ENCODE measurements at places on chromosomes 2 and 18.
A peak's percentile ranks its signal among the peaks of the same experiment; 100 is the strongest.

GRCh38 chr2:138275881-138276280 lies 225.7 kb upstream of the SPOPL start:
- peak; percentile 6 for DNase-seq

- no peak for DNase-seq
Measured at GRCh38 chr18:55227771-55228170, 268.5 kb upstream of the CCDC68 start.

DNA sequence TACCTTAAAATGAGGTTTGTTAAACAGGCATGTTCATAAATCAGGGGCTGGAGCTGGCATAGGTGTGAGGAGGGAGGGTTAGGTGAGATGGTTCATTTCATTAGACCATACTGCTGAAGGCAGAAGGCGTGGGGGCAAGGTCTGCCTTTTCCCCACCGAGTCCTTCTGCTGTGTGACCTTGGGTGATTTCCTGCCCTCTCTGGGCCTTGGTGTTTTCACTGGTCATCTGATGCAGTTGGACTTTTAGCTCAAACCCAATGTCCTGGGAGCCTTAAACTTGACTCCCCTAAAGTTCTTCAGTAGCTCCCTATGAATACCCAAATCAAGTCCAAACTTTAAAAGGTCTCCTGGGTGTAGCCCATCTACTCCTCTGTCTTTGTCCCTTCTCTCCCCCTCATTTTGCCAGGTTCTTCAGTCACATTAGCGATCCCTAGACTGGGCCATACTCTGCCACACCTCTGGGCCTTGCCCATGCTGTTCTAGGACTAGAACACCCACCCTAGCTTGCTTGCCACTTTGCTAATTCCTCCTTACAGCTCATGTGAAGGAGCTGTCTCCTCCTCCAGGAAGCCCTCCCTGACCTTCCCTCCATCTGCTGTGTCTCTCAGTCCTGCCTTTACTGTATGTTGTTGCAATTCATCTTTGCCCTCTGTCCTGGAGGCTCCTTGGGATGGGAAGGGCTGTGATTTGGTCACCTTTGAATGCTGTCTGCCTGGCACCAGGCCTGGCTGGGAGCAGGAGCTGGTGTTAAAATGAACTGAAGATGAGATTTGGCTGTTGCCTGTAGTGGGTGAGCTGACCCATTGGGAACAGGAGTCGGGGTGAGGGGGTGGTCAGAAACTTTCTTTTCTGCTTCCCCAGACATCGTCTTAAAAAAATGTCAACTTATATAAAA lies 85.4 kb upstream of the HS6ST1 start:
- DNase-seq, result no peak

DNA sequence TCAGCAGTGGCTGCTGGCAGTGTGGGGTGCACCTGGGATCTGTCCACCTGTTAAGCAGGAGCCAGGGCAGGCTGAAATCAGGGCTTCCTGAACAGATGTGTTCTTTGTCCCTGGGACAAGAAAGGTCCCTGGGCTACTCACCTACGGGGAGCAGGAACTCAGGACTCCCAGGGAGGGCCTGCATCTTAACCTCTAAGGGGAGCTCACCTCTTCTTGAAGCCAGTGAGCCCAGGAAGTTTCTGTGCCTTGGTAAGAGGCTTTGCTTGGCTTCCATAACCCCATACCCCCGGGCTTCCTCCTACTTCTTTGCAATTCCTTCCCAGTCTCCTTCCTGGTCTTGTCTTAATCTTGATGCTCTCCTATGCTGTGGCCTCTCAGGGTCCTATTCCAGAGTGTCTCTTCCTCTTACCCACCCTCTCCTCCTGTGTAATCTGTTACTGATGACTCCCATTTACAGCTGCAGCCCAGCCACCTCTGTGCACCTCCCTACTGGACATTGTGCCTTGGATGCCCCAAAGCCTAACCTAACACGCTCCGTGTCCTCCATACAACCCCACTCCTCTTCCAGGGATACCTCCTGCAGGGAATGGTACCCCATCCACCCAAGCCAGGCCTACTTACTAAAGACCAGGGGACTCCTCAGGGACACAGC lies 55.7 kb upstream of the MAPRE3 start:
- DNase-seq, result no peak

- no peak for DNase-seq
Measured at GRCh38 chr2:155145758-155146229, 447.3 kb downstream of the KCNJ3 start.

- DNase-seq, result no peak
Measured at GRCh38 chr18:5969989-5970403, 74.7 kb upstream of the TMEM200C start.

DNA sequence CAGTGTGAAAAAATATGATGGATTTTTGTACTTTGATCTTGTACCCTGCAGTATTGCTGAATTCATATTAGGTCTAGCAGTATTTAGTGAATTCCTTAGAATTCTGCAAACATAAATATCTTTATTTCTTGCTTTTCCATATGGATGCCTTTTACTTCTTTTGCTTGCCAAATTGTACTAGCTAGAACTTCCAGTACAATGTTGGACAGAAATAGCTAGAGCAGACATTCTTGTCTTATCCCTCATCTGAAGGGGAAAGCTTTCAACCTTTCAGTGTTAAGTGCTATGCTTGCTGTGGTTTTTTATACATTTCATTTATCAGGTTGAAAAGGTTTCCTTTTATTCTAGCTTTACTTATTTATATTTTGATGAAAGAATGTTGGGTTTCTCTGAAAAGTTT lies 1321.9 kb upstream of the CHAC2 start:
- no peak for DNase-seq

- no peak for DNase-seq
Measured at GRCh38 chr2:159773886-159774285, 24.1 kb downstream of the CD302 start.

- no peak for DNase-seq
Measured at GRCh38 chr18:23684515-23685197, 4.6 kb upstream of the LAMA3 start.

DNA sequence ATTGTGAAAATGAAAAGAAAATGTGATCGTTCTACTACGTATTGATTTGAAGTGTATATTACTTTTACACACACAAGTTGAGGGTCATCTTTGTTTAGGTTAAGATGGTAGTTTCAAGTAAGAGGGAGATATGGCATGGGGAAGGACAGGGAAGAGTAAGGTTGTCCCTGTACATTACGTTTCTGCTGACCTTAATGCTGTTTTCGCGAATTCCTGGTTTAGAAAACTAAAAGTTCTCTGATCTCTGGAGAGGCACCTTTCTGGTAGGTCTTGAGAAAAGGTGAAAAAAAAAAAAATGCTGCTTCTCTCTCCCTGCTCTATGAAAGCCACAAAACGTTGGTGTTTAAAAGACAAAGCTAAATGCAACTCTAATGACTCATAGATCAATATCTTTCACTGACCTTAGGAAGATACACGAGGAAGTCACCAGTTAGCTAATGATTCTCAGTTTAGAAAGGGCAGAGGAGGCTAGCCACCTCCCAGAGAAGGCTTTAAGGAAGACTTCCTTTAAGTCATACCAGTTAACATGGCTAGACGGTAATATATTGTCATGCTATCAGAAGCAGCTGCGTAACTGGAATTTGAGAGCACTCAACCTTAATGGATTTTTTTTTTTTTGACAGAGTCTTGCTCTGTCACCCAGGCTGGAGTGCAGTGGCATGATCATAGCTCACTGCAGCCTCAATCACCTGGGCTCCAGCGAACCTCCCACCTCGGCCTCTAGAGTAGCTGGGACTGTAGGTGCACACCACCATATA lies 13.2 kb downstream of the TXNDC2 start:
- no peak for DNase-seq

- no peak for DNase-seq
Measured at GRCh38 chr2:53786352-53786704, 425 bp downstream of the ASB3 start.

DNA sequence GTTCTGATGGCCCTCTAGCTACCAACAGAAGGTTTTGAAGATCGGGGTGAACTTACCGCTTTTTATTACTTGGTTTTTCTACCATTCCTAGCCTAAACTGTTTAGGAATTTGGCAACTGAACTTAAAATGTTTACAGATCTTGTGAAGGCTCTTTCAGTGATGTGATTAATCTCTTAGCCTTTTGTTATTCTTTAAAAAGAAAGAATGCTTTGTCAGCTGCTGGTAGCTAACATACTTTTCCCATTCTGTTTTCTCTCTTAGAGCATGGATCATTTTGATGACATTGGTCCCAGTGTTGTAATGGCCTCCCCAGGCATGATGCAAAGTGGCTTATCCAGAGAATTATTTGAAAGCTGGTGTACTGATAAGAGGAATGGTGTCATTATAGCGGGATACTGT lies 18.1 kb downstream of the CPSF3 start:
- DNase-seq, result no peak

GRCh38 chr2:67572721-67573435 lies 175.7 kb downstream of the ETAA1 start:
- DNase-seq, result no peak

DNA sequence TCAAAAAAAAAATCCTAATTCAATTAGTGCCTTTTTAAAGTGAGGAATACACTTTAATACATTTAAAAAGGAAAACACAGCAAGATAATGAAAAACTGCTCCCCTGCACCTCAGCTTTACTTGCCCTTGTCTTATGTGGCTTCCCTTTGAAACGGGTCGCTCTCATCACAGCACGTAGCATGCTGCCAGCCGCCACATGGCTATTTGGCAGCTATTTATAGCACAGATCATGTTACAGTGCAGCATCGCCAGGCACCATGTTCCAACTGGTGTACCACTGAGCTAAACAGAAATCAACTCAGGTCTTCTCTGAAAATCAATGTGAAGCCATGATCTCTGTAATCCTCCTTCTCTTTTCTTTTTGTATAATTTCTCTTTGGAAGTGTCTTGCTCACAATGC lies 65.1 kb downstream of the TMEM182 start:
- DNase-seq, result peak; percentile 33

DNA sequence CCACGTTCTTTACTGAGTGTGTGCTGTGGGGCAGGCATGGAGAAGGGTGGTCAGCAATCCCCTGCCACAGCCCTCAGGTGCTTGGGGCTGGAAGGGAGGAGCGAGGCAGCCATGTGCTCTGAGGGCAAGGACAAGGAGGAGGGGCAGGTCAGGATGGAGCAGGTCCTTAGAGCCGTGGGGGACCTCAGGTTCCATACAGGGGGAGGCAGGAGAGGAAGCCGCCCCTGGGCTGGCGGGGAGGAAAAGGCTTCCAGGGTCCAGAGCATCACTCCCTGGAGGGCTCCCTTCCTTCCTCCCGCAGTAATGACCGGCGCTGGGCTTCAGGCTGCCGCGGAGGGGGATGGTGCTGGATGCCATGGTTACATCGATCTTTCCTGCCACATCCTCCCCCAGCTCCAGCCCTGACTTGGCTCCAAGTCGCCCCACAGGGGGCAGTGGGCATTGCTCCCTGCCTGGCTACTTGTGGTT lies 6.6 kb downstream of the GAREM2 start:
- no peak for DNase-seq

All from NCI-H1436 treated with DMSO at 0.1 percent for 48 hours (cell line).